ENCODE measurements at places on chromosomes 13 and 19.

DNA sequence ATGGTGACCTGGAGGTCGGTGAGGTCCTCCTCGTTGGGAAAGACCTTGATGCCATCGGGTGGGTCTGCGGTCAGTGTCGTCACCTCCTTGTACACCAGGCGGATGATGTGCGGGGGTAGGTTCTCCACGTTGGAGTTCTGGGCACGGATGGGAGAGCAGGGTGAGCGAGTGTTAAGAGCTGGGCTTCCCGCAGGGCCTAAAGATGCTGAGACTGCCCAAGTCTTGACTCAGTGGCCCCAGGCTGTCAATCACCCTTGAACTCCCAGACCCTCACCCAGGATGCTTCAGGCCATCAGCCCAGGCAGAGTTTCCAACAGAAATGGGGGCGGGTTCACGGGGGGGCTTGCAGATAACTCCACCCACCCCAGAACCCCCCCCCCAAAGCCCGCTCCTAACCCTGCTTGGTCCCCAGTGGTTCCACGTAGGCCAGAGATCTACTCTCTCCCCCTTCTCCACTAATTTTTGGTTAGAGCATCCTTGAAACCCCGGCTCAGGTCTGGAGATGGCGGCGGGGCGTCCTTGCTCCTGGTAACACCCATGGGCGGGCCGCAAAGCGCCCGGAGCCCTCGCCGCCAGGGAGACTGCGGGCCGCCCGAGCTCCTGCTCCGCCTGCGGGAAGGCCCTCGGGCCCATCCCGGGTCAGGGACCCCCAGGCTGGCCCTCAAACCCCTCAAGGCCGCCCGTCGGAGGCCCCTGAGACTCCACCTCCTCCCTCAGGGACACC, 600 bp downstream of the UBE2S start:
- DNase-seq: no peak

- no peak for DNase-seq
Measured at GRCh38 chr13:51437550-51438127, 15.2 kb downstream of the INTS6 start.

DNA sequence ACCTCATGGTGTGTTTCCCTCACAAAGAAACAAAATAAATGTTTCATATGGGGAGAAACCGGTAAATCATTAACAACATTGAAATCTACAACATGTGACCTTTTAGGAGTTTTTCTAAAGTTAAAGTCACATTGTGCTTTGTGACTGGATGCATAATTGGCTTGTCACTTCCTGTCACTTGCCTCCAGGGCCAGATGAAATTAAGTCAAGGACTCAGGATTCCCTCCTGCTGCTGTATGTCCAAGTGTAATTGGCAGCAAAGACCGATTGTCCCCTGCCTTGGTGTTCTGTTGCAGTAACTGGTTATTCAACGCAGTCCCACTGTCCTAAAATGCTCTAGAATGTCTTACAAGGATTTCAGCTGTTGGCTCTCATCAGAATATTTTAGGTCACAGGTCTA, 448.2 kb downstream of the LIG4 start:
- no peak for DNase-seq

- DNase-seq: no peak
Measured at GRCh38 chr13:60001889-60002288, 161.8 kb downstream of the DIAPH3 start.

DNA sequence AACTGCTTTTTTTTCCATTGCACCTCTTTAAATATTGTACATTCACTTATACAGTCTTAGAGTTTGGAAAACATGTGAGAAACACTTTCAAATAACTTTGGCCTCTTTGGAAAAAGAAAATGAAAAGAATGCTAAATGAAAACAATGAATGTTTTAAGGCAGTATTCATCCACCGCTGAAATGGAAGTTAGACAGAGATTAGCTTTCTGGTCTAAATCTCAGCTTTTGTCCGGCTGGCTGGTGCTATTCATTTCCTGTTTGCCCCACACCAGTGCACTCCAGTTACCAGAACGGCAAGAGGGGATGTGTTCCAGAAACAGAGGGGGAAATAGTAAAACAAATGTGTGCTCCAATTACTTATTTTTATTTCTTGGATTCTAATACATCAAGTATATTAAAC, 1201.3 kb downstream of the EFNB2 start:
- DNase-seq: no peak

DNA sequence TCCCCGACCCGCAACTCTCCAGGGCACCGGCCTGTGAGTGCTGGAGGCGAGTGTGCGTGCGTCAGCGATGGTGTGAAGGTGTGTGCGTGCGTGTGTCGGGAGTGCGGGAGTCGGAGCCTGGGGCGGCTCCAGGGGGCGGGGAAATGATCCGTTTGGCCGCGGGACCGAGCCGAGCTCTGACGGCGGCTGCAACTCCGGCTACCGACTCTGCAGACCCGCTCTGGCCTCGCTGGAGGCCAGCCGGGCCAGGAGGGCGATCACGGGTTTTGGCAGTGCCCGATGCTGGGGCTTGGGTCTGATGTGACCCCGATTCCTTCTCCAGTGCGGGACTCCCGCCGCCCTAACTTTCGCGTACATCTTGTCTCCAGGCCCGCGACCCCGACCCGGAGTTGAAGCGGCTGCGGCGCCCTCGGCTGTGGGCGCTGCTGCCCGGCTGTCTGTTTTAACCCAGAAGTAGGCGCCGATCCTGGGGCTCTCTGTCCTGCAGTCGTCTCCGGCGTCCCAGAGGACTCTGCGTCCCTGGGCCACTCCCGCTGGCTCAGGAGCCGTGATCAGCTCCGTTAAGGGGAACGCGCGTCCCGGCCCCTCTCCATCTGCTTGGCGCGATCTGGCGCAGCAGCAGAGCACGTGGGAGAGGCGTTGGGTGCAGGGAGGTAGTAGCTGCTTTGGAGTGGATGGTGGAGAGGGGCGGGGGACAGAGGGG, 1.2 kb downstream of the CHST8 start:
- no peak for DNase-seq

DNA sequence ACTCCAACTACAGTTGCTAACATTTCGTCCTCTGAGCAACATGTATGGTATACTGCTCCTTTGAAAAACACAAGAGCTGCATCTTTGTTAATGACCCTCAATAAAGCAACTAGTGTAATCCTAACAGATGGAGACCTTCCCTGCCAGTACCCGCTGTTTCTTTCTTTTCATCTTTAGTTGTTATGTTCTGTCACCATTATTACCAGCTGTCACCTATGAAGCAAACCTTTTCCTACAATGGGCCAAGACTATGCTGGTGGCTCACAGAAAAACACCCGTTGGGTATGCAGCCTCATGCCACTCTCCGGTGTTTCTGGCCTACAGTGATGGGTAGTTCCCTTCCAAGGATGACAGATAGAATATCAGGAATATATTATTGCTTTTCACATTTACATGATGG, 29.7 kb upstream of the CYSLTR2 start:
- DNase-seq: no peak

GRCh38 chr13:27022571-27023311, 148.9 kb downstream of the USP12 start:
- DNase-seq: no peak

- peak; percentile 50 for DNase-seq
Measured at GRCh38 chr19:4327252-4327876, 11.3 kb downstream of the STAP2 start.

DNA sequence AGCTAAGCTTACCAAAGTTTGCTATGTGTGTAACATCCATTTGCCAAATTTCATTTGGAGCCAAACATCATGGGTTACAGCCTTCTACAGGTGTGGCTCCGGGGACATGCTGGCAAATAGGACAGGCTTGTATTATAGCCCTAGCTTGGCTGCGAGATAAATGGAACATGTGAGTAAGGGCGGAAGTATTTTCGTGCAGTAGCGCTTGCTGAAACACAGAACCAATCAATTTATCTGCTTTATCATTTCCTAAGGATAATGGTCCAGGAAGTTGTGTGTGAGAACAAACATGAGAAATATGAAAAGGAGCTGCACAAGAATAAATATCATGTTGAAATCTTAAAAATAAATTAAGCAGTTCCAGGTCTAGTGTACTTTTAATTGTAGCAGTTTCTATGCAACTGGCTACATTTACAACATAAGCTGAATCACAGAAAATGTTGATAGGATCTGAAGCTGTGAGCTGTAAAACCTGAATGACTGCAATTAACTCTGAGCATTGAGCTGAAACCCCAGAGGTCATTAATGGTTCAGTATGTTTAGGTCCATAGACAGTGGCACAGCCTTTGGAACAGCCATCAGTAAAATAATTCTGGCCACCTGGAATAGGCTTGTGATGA, 22.2 kb upstream of the ZNF100 start:
- no peak for DNase-seq

DNA sequence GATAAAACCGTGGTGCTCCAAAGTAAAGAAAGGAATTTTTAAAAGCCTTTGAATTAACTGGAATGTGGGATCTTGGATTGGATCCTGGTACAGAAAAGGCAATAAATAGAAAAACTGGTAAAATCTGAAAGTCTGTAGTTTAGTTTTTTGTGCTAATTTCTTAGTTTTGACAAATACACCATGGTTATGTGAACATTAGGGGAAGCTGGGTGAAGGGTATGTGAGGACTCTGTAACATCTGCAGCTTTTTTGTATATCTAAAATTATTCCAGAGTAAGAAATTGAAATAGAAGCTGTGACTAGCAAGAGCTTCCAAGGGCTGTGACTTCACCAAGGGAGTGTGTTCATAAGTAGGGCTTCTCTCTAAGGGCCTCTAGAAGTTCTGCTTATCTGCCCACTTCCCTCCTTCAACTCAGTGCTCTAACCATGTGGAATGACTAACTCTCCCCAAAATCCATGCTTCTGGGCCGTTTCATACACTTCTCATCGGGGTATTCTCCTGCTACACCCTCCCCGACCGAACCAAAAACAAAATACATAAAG, 26.5 kb downstream of the ARHGAP35 start:
- no peak for DNase-seq

DNA sequence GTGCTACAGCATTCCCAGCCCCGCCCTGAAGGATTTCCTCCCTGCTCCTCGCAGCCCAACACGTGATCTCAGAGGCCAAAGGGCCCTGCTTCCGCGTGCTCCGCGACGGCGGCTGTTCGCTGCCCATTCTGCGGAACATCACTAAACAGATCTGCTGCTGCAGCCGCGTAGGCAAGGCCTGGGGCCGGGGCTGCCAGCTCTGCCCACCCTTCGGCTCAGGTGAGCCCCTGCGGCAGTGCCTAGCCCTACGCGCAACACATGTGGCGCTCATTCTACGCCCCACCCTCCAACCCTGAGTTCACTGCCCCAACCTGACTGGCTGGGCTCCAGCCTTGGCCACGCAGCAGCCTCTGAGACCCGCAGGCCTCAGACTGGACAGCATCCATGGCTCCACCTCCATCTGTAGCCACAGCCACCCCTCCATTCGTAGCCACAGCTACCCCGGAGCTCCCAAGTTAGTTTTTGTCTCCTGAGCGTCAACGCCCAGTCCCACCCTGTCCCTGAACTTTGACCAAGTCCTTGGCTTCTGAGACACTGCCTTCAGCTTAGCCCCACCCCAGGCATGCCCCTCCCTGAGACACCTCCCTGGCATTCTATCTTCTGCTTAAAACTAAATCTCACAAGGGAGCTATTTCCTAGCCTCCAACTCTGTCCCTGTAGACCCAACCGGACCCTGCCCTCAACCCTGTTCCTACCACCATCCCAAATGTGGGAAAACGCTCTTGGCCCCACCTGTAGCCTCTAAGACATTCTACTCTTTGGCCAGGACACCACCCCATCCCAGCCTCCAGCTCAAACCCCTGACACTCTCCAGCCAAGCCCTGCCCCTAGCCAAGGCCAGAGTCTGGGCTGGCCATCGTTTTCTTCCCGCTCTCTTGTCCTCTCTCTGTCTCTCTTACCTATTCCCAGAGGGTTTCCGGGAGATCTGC, 6.4 kb downstream of the LTBP4 start:
- DNase-seq: no peak

DNA sequence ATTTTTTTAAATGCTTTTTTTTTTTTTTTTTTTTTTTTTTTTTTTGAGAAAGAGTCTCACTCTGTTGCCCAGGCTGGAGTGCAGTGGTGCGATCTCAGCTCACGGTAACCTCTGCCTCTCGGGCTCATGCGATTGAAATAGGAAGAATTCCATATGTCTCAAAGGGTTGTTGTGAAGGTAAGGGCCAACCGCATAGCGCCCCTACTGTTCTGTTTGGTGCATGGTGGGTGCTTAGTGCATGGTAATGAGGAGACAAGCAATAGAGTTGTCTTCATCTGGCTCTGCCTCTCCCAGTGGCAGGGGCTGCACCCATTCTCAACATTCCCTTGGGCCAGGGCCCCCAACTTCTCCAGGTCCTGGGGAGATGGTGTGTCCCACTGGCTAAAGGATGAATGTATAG, 68.7 kb downstream of the RASL11A start:
- DNase-seq: no peak

GRCh38 chr19:9939301-9939913, 3.1 kb upstream of the OLFM2 start:
- DNase-seq: no peak

- DNase-seq: no peak
Measured at GRCh38 chr13:75639454-75639853, 3.3 kb downstream of the LMO7 start.

- no peak for DNase-seq
Measured at GRCh38 chr19:49497047-49497788, 984 bp downstream of the RPS11 start.

DNA sequence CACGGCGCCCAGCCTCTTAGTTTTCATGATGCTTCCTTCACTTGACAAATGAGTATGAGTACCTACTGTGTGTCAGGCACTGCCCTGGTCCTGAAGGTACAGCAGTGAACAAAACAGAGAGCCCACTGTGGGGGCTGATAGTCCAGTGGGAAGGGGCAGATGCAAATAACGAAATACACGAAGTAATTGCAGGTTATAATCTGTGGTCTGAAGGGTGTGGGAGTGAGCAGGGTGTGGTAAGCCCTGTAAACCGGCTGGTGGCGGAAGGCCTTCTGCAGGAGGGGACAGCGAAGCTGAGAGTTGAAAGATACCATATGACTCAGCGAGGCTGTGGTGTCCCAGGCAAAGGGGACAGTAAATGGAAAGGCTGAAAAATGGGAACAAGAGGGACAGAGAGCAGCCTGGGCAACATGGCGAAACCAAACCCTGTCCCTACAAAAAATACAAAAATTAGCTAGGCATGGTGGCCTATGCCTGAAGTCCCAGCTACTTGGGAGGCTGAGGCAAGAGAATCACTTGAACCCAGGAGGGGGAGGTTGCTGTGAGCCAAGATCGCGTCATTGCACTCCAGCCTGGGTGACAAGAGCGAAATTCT, 60.5 kb downstream of the MAP4K1 start:
- DNase-seq: no peak

- no peak for DNase-seq
Measured at GRCh38 chr19:55113570-55114039, 3.8 kb downstream of the PPP1R12C start.

DNA sequence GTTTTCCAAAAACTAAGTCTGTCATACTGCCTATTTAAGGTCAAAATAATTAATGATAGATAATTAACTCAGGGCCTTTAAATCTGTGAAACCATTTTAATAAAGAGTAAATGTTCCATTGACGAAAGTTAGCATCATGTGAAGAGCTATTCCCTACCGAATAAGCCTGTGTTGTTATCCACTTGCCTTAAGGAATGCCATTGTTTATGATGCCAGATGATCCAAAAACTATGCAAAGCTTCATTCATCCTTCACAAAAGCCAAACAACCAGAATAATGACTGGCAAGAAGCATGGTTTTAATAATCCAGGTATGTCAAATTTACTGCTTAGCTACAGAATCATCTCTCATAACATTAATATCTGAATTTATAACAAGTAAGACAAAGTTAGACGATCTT, 6.5 kb upstream of the GPC6 start:
- DNase-seq: no peak
